ENCODE measurements at places on chromosomes 6 and 20.

DNA sequence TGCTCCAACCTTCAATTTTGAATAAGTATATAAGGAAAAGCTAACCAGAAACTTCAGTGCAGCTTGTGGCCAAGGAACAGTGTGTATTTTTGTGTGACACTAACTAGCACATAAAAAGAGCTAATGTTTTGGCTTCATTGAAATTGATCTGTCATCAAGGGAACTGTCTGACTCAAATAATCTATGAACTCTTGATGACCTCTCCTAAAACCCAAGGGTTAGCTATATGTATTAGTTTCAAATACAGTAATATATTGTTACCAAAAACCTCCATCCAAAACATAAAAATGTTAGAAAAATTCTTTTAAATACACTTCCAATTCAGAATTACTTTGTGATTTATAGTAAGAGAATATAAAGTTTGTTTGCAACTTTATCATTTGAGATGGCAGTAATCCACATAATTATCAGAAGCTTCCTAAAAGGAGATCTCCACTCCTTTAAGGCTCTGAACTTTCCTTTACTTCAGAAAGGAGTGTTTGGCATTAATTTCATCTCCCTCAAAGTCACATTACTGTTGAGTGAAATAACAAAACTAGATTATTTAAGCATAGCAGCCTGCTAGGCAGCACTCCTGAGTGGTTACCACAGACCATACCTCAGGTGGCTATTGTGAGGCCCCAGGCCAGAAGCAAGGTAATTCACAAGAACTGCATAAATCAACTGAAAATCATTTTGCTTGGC, 46.3 kb upstream of the HSF2 start:
- no peak for DNase-seq

- DNase-seq = no peak
Observed at GRCh38 chr6:167850782-167851181, 24.1 kb downstream of the AFDN start.

DNA sequence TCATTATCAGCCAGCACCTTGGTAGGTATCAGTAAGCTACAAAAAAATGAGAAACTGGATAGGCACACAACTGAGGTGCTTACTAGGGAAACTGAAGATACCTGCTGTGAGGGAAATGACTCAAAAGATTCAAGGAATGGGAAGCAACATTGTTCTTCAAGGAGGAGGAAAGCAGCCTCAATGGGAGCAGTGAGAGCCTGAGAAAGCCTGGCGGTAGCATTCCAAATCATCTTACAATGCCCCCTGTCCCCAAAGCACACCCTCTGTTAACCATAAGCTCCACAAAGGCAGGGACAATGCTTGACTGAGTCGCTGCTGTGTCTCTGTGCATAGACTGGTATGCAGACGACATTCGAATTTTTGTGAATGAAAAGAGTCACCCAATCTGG, 10.6 kb downstream of the PKHD1 start:
- DNase-seq = no peak

DNA sequence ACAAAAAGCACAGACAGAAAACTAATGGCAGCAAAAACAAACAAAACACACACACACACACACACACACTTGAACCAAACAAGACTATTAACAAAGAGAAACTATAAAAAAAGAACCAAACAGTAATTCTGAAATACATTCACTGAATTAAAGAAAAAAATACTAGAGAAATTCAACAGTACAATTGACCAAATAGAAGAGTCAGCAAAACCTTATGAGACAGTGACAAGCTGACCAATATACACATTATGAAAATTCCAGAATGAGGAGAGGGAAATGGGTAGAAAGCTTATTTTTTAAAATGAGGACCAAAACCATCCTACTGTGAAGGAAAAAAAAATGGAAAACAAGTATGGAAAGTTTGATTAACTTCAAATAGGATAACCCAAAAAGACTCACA, 212.2 kb upstream of the BTBD3 start:
- no peak for DNase-seq

DNA sequence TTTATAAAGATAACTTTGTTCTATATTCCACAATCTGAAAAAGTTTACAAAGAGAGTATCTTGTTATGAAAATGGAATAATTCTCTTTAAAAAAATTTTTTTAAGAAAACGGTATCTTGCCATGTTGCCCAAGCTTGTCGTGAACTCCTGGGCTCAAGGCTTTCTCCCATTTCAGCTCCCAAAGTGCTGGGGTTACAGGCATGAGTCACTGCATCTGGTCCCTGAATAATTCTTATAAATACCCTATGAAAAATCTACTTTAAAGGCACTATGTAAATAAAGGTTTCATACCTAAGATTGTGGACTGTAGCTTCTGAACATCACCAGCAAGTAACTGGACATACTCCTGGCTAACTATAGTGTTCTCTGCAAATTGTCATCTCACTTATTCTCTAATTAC, 60.3 kb downstream of the SAMD3 start:
- no peak for DNase-seq

DNA sequence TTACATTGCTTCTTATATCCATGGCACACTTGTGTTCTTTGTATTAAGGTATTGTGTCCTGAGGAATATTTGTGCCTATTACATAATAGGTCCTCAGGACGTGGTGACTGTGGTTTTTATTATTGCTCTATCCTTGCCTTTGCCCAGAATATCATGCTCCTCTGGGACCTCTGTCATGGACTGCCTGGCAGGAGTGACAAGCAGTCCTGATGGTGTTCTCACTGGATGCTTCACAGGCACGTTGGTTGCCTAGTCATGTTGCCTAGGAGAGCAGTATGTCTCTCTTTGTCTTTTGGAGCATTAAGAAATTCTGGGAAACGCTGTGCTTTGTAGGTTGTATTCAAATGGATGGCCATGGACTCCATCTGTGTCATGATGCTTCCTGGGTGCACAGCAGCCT, 24.7 kb upstream of the MROH8 start:
- DNase-seq = no peak

GRCh38 chr6:18126121-18126520, 3.6 kb upstream of the NHLRC1 start:
- peak; percentile 82 for DNase-seq

DNA sequence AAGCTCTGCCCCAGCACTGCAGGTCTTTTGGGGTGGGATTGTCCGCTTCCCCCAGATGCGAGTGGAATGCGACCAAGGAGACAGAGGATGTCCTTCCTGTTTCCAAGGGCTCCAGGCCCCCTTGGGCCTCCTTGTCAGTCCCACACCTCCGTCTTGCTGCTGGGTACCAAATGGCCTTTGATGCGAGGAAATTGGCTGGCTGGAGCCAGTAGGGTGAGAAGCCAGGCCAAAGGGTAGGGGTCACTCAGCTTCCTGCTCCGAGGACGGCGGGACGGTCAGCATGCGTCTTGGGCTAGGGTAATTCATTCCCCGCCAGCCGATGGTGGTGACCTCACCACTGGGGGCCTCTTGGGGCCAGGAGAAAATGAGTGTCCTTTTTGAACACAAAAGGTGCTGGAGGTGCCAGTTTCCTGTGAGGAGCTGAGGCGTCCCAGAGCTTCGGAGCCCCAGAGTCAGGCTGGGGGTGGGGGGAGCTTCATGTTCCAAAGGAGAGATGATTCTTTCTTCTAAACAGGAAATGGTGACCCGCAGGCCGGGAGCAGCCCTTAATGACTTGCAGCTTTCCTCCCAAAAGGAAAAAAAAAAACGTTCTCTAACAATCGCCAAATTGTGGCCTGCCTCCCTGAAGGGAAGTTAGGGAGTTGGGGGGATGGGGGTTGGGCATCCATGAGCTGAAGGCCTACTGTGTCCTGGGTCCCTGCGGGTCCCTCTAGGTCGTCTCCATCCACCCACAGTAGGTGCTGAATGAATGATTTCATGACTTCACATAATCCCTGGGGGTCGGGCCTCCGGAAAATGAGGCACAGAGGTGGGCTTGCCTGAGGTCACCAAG, 6.7 kb downstream of the SNAI1 start:
- DNase-seq = peak; percentile 90

DNA sequence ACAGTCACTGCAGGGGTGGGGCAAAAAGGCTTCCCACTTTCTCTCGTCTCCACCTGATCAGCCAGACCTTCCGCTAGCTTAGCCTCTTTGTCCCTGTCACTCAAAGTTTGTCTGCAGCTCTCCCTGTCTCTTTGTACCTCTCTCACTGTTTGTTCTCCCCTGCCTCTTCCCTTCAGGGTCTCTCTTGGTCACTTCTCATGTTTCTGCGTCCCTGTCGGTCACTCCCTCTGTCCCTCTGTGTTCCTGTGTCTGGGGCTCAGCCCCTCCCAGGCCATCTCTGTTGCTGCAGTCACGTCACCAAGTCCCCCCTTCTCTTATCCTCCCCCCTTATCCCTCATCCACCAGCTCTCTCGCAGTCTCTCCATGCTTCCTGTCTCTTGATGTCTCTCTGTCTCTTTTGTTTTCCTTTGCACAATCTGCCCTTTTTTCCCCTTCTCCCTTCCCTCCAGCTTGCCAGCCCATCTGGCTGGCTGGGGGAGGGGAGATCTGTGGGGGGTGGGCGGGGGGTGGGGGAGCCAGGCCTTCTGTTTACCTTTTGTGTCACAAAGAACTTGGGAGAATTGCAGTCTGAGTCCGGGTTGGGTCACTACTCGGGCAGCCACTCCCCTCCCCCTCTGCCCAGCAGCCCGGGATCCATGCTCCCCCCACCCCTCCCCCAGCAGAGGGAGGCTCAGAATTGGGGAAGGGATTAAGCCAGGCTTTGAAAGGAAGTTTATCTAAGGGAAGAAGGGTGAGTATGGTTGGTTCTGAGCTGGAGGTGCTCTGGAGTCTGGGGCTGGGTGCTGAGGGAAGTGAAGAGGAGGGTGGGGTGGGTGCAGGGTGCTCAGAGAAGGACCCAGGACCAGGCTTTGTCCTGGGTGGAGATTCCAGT, 32.3 kb downstream of the FOXP4 start:
- peak; percentile 21 for DNase-seq

GRCh38 chr6:155881826-155882526, 426.3 kb upstream of the NOX3 start:
- no peak for DNase-seq

- DNase-seq = no peak
Observed at GRCh38 chr6:160420253-160420968, 72.2 kb downstream of the SLC22A3 start.

DNA sequence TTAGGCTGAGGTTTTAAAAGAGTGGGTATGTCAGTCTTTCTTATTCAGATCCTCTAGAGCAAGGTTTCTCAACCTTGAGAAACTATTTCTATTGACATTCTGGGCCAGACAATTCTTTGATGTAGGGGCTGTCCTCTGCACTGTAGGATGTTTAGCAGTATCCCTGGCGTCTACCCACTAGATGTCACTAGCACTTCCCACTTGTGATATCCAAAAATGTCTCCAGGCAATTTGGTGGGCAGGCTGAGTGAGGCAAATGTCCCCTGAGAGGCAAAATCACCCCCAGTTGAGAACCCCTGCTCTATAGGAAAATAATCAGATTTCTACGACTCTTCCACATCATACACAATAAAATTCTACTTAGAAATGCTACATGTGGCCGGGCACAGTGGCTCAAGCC, 7.7 kb upstream of the ZKSCAN8 start:
- DNase-seq = peak; percentile 62

DNA sequence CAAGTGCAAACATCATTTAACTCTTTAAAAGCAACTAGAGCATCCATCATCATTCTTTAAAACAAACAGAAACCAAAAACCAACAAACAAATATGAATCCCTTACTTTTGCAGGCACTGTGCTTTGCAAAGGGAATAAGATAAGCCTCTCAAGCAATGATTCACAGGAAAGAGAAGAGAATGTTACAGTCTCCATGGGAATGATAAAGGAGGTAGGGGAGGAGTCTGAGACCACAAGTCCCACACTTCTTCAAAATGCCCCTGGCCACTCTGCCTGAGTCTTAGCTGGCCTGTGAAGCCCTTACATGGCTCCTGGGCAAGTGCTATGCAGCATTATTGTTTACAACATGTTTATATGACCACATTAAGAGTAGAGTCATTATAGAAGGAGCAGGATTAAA, 257.7 kb upstream of the MARCKS start:
- DNase-seq = peak; percentile 73

All from RPMI7951 (cell line).